ENCODE measurements at places on chromosomes 3 and 15.

DNA sequence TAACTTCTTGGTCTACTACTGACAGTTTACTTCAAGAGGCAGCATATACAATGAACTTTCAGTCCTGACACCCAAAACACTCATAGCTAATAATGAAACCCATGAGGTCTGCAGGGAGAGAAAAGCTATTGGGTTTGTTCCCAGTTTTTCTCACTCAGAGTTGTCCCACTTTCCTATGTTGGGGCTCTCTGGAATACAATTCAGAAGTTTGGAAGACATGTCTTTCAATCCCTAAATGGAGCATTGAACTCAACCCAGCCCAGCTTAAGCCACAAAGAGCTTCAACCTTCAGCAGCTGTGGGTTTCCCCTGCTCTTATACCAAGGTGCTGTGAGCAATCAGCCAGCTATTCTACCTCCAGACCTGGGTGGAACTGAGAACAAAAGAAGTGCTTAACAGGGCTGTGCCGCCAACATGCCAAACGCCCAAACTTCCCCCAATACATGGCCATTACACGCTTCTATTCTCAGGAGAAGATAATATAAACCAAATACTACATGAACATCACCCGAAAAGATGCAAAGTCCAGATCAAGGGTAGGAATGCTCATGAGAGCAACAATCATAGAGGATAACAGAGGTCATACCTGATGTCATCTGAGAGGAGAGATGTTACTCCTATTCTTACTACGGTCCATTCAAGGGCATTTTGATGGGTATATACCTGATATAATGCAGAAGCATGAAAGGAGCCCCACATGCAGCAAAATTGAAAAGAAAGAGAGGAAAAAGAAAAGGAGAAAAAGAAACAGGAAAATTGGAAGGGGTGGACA is 131.2 kb upstream of the TGFBR2 start:
- no peak for DNase-seq

DNA sequence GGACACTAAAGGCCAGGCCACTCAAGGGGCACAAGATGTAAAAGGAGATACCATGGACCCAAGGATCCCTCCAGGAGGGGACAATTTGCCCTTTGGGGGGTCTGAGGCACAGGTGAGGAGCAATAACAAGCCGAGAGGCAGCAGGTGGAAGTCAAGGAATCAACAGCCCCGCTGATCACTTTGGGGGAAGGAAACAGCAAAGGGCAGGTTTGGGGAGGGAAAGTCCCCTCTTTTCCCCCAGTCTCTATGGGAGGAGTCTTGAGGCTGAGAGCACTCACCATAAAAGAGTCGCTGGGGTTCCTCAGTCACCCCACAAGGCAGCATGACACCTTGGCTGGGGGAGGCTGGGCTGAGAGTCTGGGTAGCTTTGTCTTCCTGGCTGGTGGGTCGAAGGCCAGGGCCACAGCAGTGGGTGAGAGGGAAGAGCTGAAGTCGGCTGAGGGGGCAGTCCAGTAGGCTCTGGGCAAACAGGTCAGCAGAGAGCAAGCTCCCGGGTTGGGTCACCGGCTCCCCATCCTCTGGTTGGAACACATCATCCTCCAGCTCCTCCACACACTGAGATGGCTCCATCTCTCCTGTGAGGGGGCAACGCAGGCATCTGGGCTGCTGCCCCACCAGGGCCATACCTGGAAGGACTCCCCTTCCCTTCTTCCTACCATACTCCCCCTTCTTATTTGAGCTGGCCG is 3.0 kb downstream of the BMF start:
- no peak for DNase-seq

- DNase-seq: no peak
These were observed 258.9 kb upstream of the THBS1 start for GRCh38 chr15:39321977-39322376.

- DNase-seq: no peak
These were observed 144.6 kb downstream of the MCTP2 start for GRCh38 chr15:94375997-94376396.

DNA sequence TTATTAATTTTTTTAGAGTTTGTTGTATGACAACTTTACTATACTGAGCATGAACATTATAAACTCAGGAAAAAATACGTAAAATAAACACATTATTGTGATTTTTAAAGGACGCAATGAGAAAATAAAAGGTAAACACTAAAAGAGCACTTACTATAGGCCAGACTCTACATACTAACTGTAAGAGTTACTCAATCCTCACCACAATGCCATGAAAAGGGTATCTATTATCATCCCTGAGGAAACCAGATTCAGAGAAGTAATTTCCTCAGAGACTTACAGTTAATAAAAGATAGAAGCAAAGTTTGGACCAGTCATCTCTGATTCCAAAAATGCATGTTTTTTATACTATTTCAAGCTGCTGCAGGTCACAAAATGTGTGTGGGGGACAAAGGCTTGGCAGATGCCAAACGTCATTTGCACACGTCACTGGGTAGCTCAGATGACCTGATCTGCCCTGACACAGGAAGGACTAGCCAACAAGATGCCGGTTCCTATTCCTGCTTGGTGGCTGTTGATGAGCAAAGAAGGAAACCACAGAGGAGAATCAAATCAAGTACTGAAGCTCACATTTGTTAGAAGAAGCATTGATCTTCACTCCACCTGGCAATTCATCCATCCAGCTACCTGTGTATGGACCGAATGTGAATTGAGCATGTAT is 42.3 kb downstream of the KLHL6 start:
- DNase-seq: no peak

- DNase-seq: no peak
These were observed 61.3 kb upstream of the PRR23E start for GRCh38 chr3:127131424-127132170.

DNA sequence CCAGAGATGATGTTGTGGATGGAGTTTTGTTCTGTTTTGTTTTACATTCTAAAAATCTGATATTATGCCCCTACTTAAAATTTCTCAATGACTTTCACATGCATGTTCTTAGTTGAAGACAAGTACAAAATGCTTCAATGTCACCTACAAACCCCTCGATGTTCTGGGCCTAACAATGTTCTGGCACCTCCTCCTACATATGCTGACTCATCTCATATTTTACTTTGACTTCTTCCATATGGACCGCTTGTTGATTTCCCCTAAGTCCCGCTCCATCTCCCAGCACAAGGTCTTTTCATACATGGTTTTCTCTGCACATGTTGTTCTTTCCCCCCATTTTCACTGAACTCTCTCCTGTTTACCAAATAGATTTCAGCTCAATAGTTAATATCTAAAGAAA is 441.4 kb downstream of the CNTN6 start:
- DNase-seq: no peak

- peak; percentile 69 for DNase-seq
These were observed 613 bp downstream of the ATP1B3 start for GRCh38 chr3:141876891-141877621.

DNA sequence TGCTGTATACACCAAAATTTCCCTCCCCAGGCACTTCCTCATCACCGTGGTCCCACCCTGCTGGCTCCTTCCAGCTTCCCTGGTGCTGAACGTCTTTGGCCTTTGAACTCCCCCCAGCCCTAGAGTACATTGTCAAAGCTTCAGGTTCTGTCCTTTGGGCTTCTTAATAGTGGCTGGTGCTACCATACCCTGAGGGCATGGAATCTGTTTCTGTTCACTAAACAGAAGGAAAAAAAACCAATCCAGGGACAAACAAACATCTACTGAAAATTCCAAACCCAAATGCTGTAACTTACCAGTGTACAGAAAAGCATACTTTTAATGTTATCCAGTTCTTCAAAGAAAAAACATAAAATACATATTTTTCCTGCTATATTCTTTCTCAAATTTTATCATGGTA is 148.7 kb downstream of the MYLK start:
- DNase-seq: no peak

GRCh38 chr3:72338082-72338941 is 509.9 kb downstream of the SHQ1 start:
- DNase-seq: no peak

DNA sequence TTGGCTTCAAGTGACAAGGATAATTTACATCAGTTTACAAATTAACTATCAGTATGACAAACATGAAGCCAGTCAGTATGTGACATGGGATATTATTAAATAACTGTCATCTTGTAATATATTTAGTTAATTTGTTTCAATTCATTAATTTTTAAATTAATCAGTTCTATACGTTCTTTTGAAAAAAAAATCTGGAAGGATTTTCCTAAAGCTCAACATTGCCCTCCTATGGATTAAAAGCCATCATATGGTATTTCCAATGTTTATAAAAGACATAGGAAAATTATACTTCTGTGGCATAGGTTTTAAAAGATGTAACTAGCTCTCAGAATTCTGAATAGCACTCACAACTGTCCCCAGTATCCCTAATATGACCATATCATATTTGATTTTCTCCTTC is 134.4 kb downstream of the PLOD2 start:
- DNase-seq: no peak

DNA sequence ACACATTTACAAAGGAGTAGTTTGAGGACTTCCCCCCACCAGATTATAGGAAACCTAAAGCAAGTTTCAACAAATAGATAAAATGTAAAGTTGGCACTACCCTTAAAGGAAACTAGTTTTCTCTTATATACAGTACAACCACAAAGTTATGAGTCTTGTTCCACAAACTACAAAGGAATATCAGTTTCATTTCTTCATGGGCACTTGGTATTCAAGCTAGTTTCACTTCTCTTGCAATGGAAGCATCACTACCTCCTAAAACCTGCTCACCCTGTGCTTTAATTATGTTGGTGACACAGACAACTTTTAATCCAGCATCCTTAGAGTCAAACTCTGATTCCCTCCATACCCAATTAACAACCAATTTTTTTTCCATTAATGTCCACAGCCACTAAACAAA is 707.0 kb downstream of the ROBO2 start:
- no peak for DNase-seq

DNA sequence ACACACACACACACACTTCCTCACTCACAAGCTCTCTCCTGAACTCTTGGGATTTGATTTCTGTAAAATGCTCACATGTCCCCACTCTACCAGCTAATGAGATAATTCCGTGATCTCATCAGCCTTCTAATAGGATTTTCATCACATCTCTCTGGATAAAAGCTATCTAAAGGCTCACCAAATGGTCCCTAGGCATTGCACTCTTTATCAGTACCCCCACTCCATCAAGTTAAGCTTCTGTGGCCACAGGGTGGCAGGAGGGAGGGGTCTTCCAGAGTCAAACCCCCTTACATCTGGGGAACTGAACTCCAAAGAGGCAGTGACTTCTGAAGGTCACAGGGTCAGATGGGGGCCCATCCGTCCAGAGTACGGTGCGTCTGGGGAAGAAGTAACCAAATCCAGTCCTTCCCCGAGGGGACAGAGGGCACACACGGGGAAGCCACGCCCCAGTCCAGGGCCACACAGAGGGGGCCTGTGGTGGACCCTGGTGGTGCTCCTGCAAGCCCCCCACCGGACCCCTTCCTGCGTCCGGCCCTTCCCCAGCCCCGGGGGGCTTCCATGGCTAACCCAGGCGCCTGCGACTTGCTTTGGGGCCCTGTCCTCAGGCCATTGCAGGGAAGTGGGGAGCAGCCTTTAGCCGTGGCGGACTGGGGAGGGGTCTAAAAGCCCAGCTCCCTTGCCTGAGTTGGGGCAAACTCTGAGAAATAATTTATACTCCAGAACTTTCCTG is 25.5 kb downstream of the CPN2 start:
- no peak for DNase-seq

GRCh38 chr15:34353627-34354026 is 10.5 kb downstream of the NUTM1 start:
- DNase-seq: no peak

DNA sequence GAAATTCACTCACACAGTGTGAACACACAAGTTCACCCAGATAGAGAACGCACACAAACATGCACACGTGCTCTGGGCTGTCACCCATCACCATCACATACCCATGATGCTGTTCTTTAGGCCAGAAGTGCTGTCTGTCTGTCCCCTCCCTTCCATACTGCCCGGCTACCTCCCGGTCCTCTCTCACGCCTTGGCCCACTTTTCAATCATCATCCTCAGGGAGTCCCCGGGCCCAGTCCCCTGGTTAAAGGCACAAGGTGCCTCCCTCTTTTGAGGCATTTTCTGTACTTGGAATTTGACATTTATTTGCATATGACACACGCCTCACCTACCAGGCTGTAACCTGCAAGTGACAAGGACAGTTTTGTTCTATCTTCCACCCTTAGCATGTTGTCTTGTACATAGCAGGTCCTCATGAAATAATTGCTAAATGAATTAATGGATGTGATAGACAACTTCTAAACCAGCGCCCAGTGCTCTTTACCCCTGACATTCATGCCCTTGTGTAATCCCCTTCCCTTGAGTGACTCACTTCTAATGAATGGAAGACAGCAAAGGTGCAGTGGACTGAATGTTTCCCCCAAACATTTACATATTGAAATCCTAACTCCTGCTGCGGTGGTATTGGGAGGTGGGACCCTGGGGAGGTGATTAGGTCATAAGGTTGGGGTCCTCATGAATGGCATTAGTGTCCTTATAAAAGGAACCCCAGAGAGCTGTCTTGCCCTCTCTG is 73.9 kb upstream of the ADPGK start:
- no peak for DNase-seq

DNA sequence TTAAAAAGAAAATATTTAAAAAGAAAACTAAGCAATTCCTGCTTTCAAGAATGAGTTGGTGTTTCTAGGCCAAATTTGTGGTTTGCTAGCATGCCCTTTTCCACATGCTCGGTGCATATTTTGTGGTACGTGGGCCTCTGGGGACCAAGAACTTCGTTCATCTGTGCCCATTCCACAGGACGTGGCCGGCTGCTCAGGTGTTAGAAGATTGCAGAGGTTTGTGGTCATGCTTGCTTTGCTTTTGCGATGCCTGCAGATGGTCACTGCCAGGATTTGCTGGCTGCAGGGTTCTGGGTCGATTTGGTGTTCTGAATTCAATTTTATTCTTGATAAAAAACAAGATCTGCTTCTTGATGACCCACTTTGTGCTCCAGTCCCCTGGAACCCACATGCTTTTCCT is 7.5 kb downstream of the PSTPIP1 start:
- no peak for DNase-seq

DNA sequence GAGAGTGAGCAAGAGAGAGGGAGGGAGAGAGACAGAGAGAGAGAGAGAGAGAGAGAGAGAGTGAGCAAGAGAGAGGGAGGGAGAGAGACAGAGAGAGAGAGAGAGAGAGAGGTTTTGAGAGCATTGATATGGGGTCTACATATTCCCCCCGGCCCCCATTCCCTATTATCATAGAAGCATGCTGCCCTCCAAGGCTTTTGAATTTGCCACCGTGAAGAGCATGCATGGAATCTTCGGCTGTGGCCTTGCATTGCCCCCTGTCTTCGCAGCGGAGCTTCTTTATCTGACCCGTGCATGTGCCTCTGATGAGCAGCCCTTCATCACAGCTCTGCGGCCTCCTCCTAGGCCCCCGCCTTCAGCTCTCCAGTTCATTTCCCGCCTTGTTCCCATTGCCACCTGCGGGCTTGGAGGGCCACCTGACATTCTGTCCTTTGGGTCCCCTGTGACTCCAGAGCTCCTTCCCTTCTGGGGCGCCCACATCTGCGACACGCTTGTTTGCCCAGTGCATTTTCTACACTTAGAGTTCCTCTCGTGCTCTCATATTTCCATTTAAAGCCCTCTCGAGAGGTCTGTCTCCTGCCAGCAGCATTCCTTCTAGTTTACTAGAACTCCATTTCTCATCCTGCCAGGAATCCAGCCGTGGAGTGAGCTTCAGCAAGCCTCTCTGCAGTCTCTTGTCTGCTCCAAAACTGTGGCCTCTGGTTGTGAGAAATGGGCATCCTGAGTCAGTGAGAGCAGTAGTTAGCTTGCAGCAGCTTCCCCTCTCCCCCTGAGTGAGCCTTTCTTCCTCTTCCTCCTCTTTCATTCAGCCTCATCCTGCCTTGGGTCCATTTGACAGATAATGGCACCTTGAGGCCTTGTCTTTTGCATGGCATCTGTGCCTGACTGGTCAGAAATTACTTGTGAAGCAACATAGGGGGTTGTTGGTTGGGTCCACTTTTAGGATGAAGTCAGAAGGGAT is 25.3 kb downstream of the LPP start:
- no peak for DNase-seq

All from D341Med (cell line).